Effector memory CD8-positive, alpha-beta T cell (primary cell): ENCODE measurements at places on chromosomes 6 and 20.

- DNase-seq: no peak
Measured at GRCh38 chr6:36791521-36792135, 47.6 kb downstream of the CPNE5 start.

GRCh38 chr6:151493161-151493803, 535 bp upstream of the CCDC170 start:
- no peak for DNase-seq

GRCh38 chr6:44851176-44851575, 463.7 kb downstream of the CDC5L start:
- no peak for DNase-seq

- no peak for DNase-seq
Measured at GRCh38 chr6:168499045-168499650, 58.2 kb downstream of the SMOC2 start.

- no peak for DNase-seq
Measured at GRCh38 chr20:13251904-13252297, 30.8 kb downstream of the ISM1 start.

- DNase-seq: no peak
Measured at GRCh38 chr6:20921578-20921977, 387.3 kb downstream of the CDKAL1 start.
